ENCODE measurements at places on chromosomes 11 and 22. TPM values are rescaled to one million over a fixed set of nuclear protein-coding genes. Genes with fewer than 3 reads are reported as not detected.

MMP27 gene
- total RNA-seq: not detected

DNA sequence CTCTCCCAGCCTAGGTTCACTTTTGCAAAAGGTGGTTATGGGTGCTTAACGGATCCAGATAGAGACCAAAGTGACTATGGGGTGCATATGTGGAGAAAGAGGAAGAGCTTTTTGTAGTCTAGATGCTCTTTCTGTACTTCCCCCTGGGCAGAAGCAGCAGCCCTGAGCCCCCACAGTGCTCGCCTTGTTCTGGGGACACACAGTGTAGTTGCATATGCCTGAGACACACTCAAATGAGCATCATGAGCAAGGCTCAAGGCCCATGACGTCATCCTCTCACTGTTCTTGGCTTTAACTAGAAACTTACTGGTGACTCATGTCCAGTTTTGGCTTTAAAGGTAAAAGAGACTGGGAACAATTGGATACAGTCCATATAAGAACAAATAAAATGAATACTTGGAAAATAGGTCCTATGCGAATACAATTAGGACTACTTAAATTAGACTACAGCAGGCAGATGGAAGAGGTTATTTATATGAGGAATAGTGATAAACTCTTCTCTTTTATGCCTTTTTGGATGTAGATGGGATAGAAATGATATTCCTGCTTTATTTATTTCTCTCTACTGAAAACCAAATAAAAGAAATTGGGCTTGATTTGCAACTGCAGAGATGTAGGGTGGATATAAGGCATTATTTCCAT, 20.1 kb upstream of the PEX26 start:
- DNase-seq: no peak

DNA sequence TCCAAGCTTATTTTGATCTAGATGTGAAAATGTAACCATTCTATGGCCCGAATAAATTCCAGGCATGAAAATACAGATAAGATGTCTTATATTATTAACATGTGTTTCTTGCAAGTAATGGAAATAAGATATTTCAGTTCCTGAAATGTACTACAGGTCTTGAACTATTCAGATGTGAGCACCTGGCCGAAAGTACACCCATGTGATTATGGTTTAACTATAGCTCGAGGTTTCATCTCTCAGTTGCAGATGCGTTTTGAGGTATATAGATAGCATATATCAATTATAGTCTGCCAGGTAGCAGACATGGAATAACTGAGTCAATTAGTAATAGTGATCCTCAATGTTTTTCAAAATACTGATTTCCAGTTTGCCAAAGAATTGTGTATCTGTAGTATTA, 68.3 kb downstream of the DDIAS start:
- no peak for DNase-seq

GRCh38 chr22:43832393-43833265, 20.5 kb upstream of the EFCAB6 start:
- DNase-seq: no peak

DNA sequence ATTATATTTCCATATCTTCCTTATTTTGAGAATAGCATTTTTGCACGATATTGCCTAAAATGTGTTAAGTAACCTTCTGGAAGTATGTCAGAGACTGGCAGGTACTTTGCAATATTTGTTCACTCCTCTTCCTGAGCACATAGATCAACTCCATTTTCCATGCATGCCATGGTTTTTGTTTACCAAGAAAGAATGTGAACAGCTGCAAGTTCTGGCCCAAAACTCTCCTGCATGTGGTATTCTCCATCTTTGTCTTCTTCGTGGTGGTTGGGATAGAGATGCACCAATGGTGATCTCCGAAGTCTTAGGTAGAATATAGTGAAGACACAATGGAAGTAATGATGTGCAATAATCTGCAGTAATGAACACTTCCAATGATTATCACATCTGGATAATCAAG, 2241.0 kb upstream of the RAG2 start:
- no peak for DNase-seq

DNA sequence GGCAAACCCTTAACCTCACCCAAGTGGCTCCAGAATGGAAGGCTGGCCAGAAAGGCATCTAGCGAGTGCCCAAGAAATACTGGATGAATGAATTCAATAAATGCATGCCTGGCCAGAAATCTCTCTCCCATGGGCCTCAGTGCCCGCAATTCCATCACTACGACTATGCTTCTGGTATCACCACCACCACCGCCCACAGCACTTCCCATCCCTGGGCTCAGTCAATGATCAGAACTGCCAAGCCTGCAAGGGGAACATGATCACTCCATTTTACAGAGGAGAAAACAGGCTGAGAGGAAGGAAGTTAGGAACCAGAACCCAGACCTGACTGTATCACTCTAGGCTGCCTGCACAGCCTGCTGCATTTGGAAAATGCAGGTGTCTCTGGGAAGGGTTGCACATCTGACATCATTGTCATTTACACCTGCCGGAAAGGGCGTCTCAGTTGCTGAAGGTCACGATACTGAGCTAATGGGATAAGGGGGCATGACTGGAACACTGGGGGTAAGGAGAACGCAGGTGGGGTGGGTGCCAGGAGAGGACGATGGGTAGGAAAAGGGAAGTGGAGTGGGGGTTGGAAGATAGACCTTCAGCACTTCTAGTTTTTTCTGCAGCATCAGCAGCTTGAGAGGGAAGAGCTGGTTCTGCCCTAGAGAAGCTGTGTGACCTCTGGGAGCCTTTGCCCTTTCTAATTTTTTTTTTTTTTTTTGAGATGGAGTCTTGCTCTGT, 3.2 kb downstream of the GPR152 start:
- DNase-seq: no peak

Measured in neural progenitor cell (in vitro differentiated cells).